GM20000 (cell line): ENCODE measurements at places on chromosomes 2 and 18.

- no peak for DNase-seq
These were observed 49.0 kb downstream of the PIAS2 start for GRCh38 chr18:46868169-46868921.

DNA sequence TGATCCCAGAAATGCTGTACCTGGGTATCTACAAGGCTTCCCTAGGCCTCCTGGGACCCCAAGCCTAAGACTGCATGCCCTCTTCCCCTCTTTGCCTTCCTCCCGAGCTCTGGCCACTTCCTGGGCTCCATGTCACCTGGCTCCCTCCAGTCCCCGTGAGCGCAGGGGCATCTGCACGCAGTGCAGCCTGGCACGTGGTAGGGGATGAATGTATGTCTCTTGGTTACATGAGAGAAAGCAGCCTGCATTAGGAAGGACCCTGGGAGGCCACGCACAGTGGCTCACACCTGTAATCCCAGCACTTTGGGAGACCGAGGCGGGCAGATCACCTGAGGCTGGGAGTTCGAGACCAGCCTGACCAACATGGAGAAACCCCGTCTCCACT, 15.8 kb downstream of the PASK start:
- DNase-seq: no peak

- no peak for DNase-seq
These were observed 844 bp upstream of the MPV17 start for GRCh38 chr2:27323596-27324285.

- no peak for DNase-seq
These were observed 25.7 kb downstream of the FAM168B start for GRCh38 chr2:131067465-131068125.

GRCh38 chr2:64220894-64221617, 76.8 kb upstream of the PELI1 start:
- DNase-seq: no peak
